ENCODE measurements at places on chromosomes 3 and 15.
A peak's percentile ranks its signal among the peaks of the same experiment; 100 is the strongest.

DNA sequence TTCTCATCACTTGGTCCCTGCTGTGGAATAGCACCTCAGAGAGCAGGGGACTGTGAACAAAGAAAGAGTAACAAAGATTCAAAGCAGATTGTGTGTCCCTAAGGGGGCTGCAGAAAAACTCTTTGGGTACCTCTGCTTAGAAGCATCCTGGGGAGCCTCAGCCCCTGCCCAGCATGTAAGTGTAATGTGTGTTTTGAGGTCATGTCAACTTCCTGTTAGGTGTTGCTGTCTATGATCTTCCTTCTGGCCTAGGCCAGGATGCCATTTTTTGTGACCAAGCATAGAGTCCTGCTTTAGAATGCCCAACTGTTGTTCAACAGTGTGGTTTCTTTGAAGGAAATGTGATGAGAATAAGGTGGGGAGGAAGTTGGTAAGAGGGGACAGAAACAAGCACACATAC lies 77.1 kb upstream of the BCL6 start:
- DNase-seq = no peak

GRCh38 chr3:12662593-12663400 lies 1.1 kb downstream of the RAF1 start:
- no peak for DNase-seq

GRCh38 chr3:28907616-28908015 lies 373.3 kb upstream of the RBMS3 start:
- DNase-seq = no peak

DNA sequence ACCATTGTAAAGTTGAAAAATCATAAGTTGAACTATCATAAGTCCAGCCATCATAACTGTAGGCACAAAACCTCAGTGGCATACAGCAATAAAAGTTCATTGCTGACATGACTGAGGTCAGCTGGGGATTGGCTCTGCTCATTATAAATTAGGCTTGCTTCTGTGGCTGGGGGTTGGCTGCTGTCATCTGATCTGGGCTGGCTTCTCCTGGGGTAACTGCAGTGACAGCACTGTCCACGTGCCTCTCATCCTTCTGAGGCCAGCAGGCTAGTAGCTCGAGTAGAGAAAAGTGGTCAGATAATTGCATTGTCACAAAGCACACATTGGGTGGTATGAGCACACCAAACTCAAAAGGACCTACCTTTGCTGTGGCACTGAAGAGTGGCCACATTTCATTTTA lies 31.3 kb downstream of the CMTM7 start:
- no peak for DNase-seq

DNA sequence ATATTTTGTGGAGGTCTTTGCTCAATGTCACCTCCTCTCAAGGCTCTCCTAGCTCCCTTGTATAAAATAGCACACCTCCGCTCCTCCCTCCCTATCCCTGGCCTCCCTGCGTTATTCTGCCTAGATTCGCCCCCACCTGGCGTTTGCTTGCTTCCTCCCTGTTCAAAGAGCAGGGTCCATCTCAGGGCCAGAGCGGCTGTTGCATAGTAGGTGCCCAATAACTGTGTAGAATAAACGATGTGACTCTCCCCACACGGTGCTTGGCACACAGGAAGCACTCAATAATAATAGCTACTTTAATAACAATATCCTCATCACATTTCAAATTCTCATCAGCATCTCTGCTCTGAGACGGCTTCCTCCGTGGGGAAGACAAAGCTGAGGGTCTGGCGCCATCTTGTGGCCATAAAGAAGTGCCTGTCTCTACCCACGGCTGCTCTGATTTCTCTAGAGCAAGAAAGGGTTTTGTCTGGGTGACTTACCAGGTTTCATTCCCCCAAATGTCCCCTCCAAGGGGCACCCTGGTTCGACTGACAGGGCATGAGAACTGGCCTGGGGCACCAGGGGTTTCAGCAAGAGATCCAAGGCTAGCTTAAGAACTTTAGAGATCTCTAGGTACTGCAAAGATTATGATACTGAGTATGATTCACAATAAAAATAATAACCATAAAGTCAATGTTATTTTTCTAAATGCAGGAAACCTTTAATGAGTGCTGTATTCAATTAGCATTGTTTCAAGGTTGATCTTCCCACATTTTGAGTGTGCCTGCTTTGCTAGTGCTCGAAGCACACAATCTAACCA lies 16.1 kb downstream of the CD276 start:
- DNase-seq = peak; percentile 64

DNA sequence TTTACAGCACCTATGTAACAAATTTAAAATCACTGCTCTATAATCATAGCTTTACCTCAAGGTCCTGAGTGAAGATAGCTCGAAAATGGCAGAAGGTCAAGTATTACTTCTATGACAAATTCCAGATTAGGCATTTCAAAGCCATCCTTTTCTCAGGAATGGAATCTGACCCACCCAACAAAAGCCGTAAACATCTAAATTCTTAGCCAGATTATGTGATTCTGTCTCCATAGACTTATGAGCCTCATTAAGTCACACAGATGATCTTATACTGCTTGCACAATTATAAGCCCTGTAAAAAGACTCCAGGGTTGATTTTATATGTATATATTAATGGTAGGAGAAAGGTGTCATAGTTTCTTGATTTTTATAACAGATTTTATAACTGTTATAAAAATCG lies 56.9 kb downstream of the CEP152 start:
- DNase-seq = no peak

DNA sequence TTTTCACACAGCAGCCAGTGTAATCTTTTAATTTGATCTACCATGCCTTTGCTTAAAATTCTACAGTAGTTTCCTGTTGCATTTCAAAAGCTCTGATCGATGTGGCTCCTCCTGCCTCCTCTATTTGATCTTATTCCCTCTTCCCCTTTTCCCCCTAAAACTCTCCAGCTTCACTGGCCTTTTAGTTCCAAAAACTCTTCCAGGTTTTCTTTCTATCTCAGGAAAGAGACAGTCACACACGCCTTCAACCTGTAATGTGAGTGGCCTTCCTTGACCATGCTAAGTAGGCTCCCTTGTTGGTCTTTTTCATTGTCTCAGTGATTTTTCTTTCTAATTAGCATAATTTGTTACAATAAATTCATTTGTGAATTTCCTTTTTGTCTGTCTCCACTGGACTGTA lies 985 bp downstream of the TEX9 start:
- no peak for DNase-seq

GRCh38 chr15:38605744-38606143 lies 41.1 kb upstream of the RASGRP1 start:
- no peak for DNase-seq

DNA sequence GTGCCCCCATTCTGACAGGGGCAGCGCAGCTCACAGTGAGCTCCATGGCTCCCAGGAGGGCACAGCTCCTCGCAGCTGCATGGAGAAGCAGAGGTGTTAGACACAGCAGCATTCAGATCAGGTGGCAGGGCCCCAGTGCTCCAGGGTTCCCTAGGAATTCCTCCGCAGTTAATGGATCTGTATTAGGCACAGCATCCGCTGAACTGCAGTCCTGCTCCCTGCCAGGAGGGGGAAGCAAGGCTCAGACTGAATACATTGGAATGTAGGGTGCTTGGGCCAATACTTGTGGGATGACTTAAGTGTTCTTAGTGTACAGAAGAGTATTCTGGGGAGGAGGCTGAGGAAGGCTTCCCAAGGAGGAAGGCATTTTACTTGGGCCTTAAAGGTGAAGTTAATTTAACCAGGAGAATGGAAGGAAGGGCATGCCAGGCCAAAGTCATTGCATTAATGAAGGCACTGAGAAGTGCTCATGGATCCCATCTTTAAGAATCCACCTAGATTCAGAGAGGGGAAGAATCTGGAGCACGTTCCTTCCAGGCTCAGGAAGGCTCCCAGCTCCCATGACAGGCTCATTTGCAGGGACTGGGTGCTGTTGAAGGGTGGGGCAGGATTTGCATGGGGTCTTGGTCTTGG lies 111.6 kb downstream of the RAB11A start:
- peak; percentile 25 for DNase-seq

- DNase-seq = no peak
Measured at GRCh38 chr3:114863848-114864247, 283.2 kb downstream of the ZBTB20 start.

GRCh38 chr3:2354702-2355101 lies 256.0 kb downstream of the CNTN4 start:
- DNase-seq = no peak

DNA sequence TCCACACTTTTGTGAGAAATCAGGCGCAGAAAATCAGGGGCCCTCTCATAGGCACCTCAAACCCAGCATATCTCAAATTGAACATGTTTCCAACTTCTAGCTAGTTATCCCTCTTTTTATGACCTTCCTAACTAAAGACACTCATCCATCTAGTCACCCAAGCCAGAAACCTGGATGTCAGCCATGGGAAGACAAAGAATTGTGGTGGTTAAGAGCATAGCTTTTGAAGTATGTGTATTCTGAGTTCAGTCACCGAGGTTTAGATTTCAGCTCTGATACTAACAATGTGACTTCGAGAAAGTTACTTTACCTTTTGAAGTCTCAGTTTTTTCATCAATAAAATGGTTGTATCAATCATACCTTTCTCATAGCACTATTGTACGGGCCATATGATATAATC lies 495.5 kb downstream of the NLGN1 start:
- DNase-seq = no peak

GRCh38 chr3:68751888-68752287 lies 180.5 kb downstream of the TAFA4 start:
- DNase-seq = no peak

DNA sequence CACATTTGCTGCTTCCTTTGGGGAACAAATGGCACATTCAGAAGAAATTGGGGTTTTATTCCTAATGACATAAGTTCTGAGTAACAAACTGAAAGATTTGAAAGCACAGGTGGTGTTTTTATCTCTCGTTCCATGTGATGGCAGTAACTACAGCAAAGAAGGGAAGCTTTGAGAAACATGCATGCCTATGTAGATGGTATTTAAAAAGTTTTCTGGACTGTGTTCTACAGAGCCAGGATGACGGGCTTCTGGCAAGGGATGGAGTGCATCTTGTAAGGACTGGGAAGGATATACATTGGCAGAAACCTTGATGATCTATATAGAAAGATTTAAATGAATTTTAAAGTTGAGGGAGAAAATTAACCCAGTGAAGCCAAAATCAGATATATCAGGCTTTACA lies 362.2 kb upstream of the ROPN1 start:
- no peak for DNase-seq

DNA sequence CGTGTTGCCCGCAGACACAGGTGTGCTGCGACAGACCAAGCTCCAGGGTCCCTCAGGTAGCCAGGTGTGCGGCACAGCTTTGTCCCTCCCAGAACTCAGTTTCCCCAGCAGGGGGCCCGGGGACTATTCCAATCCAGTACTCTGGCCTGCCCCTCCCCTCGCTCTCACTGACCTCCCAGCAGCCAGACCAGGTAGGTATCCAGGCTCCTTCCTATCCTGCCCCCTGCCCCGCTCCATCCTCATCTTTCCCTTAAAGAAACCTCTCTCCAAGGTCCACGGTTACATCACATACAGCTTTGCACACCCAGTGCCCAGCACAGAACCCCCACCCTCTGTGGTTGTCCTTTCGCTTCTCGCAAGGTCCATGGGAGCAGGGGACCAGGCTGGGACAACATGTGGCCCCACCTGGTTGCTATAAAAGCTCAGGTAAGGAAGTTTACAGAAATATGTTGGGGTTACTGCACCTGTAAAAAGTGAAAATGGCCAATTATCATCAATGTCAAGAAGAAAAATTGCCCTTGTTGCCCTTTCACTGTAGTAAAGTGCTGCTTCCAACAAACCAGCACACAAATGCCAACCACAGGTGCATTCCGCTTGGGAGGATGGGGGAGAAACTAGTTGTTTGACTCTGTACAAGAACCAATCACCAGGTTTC lies 7.3 kb upstream of the CYP11A1 start:
- DNase-seq = no peak

DNA sequence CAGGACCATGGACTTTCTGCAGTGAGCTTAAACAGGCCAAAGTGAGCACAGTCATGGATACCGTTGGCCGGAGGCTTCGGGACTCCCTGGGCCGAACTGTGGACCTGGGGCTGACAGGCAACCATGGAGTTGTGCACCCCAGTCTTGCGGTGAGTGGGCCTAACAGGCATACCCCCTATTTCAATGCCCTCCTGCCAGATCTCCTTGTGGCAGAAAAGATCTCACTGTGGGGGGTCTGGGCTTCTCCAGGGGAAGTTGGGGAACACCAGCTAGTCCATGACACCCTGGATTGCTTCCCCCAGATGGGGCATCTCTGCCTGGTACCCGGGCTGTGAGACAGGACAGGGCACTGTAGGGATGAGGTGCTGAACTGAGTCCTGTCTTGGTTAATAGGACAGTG lies 29.5 kb downstream of the ACAD9 start:
- DNase-seq = no peak

Measured in omental fat pad (tissue), 4 donors.